ENCODE measurements at places on chromosomes 6 and 20.

DNA sequence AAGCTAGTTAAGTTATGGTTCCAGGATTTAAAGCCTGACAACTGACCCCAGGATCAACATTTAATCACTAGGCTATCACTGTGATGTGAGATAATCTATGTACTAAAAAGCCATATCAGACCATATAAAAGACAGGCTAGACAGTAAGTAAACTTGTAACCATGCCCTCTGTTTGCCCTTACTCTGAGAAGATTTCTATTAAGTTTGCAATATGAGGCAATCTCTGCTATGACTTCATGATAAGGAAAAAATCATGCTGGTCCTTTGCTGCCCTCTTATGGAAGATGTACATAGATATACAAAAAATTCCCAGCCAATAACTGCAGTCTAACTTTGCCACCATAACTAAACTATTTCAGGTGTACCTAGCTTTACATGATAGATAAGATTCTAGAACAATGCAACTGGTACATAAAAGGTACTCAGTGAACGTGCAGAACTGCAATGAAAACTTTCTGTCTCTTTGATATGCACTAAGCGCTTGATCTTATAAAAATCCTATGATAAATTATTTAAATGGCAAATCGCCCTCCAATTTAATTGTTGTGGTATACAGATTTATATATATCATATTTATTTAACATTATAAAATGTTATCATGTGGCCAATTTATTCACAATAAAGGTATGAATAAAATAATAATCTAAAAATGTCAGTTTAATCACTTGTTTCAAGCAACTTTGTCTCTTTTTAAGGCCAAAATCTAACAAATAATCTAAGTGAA is 70.5 kb downstream of the FAM217A start:
- no peak for DNase-seq

- no peak for DNase-seq
These were observed 320.1 kb downstream of the BTBD3 start for GRCh38 chr20:12237772-12238171.

DNA sequence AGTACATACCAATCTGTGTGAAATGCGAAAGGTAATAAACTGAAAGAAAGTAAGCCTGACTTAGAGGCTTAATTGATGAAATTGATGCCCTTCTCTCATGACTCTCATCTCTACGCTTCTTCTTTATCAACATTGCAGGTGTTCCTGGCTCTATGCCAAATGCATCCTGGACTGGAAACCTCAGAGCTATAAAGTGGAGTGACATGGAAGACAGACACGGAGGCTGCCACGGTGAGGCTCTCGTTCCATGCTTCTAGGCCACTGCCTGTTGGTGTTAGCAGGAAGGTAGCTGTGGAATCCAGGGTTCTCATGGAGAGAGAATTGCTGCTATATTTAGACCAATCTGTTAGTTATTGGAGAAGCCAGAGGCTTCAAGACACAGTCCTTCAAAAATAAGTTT is 73.2 kb downstream of the C6orf52 start:
- DNase-seq: no peak

GRCh38 chr6:149940672-149940982 is 1.2 kb upstream of the ULBP2 start:
- DNase-seq: no peak

GRCh38 chr6:140684776-140685550 is 1310.5 kb upstream of the CITED2 start:
- DNase-seq: no peak

- no peak for DNase-seq
These were observed 268.1 kb upstream of the SPTLC3 start for GRCh38 chr20:12740647-12741046.

DNA sequence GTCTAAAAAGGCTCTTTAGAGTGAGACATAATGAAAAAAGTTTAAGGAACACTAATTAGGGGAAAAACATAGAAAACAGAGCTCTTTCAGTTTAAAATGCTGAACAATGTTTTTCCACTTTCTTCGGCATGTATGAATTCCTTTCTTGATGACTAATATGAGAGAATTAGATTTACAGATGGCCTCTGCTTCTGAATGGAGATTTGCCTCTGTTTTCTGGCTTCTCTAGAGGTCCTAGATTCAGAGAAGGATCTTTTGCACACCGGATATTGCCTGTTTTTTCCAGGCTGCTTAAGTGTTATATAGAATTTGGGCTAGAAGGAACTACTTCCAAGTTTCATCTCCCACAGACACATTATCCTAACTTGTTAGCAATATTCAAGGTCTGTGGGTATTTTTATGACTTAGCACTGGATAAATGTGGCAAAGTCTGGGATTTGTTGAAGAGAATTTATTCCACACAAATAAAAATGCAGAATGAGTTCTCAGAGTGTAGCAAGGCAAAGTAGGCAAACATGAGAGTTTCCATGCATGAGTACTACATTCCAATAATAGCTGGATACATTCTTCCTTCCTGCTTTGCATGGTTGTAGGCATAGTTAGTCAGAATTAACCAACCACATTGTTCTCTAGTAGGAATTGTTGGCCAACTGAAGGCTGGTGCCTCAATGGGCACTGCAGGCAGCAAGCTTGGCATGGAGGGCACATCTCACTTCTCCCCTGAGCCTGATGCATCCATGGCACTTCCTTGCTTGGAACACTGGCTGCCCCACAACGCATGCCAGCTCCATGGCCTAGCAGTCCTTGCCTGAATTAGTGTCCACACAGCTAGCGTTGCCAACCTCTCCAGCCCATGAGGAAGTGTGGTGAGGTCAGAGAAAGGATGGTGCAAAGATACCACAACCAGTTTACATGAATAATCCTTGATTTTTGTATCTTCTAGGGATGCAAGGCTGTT is 224.2 kb downstream of the CLIC5 start:
- DNase-seq: no peak

- DNase-seq: no peak
These were observed 154.9 kb upstream of the MLN start for GRCh38 chr6:33958526-33959328.
